ENCODE measurements at places on chromosomes 5 and 9.

DNA sequence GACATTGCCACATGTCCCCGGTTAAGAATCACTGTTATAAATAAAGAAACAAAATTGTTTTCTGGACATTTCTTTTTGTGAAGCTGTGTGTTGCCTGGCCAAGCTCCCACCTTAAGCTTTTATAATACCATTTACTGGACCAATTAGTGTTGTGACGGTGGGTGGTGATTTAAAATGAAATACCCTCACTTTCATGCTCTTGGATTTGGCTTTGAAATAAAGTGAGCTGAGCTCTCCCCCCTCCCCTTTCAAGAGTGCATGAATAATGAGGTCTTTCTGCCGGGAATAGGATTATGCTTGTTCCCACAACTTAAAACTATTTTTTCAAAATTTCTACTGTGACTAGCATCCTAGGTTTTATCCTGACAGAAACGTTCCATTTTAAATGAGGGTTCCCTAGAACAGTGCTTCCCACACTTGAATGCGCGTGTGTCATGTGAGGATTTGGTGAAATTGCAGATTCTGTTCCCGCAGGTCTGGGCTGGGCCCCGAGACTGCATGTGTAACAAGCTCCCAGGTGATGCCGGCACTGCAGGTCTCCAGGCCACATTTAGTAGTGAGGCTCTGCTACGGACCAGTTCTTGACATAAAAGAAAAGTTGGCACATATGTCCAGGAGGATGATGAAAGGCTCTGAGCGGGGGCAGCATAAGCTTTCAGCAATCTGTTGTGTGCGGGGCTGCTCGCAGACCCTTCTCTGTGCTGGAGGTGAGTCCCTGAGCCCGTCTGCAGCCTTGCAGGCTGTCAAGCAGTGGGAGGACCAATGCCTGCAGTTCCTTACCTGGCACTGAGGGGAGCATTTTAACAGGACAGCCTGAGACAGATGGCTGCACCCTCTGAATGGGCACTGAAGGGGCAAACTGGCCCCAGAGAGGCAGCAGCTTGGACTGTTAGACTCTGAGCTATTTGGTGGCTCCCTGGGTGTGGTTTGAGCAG is 24.4 kb downstream of the IQGAP2 start:
- no peak for DNase-seq

- no peak for DNase-seq
These were observed 145.7 kb downstream of the IRX1 start for GRCh38 chr5:3741374-3741770.

DNA sequence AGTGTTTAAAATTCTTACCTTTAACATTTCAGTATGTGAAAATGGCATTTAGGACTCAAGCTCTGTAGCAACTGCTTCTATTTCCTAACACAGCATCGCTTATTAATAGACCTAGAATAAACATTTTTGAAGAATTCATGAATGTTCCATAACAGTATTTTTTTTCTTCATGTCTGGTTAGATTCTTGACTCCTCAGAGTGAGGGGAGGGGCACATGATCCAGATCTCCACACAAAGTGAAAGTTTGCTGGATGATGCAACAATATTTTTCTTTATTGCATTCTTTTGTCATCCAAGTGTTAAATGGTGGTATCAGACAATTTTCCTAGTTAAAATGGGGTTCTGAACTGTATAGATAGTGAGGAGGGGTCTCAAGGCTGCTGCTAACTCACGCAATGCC is 130.8 kb upstream of the MAN2A1 start:
- no peak for DNase-seq

DNA sequence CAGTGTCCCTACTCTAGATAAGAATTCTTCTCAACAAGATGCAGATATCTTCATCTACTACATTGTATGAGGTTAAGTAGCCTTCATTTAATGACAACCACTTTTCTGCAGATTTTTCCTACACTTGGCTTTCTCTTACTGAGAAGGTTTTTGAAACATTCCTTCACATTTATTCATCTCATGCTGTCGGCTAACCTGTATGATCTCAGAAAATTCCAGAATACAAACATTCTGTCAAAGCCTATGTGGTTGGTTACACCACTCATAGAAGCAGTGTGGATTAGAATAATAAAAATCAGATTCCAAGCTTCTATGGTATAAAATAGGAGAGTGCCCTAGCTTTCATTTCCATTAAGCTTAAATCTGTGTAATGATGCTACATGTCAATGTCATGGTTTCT is 39.4 kb upstream of the ERCC6L2 start:
- DNase-seq, result no peak

- DNase-seq, result no peak
These were observed 24.2 kb downstream of the PPIC start for GRCh38 chr5:123012321-123012720.

DNA sequence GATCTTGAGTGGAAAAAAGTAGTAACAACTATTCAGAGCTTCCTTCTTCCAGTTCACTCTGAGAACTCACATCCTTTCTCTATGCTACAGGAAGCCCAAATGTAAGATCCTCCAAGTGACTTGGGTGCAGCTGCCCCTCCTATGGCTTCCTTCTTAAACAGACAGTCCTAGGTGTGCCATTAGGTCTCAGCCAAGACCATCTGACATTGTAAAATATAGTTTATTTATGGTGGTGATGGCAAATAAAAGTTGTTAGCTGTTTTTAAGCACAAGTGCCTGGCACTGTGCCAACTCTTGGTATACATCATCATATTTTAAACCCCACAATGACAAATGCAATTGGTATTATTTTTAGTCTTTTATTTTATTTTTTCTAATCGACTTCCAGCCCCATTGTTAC is 58.1 kb downstream of the TMEM252 start:
- DNase-seq, result no peak

DNA sequence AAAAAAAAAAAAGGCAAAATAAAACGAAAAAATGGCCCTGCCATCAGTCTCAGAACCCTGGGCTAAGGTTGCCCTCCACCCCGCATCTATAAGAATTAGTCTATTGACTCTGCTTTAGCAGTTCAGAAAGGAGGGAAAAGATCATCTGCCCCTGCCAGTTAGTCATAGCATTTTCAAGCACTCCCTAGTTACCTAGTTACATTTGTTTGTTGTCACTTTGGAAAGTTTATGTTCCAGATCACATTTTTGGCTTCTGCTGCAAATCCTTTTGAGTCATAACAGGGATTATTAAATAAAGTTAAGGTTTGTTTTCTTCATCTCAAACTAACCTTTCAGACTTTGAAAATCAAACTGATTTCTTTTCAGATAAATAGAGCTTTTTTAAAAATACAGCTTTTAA is 52.1 kb downstream of the AQP7 start:
- no peak for DNase-seq

- no peak for DNase-seq
These were observed 345.4 kb upstream of the MEF2C start for GRCh38 chr5:89228355-89228754.

- no peak for DNase-seq
These were observed 302.4 kb upstream of the FAM174A start for GRCh38 chr5:100232736-100233135.

GRCh38 chr5:10552183-10553143 is 11.4 kb upstream of the ANKRD33B start:
- no peak for DNase-seq

DNA sequence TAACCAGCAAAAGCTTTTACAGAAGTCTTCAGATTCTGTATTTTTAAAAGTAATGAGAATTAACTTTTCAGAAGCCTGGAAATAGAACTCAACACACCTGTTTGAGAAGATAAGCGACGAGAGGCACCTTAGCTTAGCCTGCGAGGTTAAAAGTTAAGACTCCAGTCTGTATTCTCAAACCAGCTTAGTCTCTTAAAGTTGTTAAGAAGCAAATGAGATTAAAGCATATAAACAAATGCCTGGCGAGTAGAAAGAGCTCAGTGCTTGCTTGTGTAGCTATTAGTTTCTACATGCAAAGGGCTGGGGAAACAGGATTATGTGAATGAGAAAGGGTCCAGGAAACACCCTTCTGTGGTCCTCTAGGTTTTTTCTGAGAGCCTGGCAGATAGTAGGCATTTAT is 51.7 kb downstream of the MTAP start:
- DNase-seq, result no peak

GRCh38 chr5:10307206-10308148 is at the start of gene CMBL:
Gene CMBL (minus strand): TSS chr5:10307902. CDS start chr5:10290762, 17,140 bp downstream.
- peak; percentile 79 for DNase-seq

DNA sequence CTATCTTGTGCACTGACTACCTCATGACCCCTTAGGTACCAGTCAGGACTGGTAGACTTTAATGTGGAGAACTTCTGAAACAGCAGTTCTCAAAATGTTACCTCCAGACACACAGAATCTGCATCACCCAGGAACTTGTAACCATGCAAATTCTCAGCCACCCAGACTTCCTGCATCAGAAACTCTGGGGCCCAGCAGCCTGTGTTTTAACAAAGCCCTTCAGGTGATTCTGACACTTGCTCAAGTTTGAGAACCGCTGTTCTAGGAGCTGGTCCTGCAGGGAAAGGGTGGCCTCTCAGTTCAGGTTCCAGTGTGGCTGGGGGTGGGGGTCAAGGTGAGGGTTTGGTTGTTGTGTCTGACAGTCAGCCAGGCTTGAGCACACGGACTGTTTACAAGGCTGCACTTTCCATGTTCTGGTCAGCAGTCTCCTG is 28.4 kb downstream of the ZFP62 start:
- no peak for DNase-seq

DNA sequence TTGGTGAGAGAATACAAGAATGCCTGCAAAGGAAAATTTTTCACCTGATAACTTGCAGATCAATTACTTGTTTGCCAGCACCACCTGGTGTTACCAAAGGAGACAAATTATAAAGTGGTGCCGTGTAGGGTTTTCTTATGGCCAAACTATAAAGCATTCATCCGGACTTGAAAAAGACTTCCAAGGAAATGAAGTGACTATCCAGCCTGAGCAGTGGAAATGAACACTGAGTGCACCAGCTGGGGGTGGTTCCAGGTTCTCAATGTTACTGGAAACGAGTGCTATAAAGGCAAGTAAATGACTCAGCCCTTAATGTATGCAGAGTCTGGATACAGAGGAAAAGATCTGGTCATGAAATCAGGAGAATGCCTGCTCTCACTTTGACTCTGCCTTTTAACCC is 113.1 kb downstream of the DNAH5 start:
- DNase-seq, result no peak

- no peak for DNase-seq
These were observed 18.9 kb downstream of the NREP start for GRCh38 chr5:111738118-111738517.

DNA sequence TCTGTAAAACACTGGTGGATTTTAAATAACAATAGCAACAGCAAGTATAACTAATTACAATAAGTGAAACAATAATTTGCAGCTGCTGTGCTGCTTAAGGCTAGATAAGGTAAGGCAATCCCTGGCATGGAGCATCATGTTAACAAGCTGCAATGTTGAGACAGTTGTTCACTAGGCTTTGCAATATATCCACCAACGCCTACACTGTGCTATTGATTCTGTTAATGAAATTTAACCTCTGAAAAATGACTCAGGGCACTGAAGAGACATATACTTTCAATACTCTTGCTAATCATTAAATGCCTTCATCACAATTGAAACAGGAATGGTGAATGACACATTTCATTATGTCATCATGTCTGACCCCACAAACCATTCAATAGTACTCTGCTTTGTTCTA is 255.0 kb downstream of the EFNA5 start:
- DNase-seq, result no peak

- DNase-seq, result no peak
These were observed 95.1 kb downstream of the MAP1B start for GRCh38 chr5:72202331-72202825.

DNA sequence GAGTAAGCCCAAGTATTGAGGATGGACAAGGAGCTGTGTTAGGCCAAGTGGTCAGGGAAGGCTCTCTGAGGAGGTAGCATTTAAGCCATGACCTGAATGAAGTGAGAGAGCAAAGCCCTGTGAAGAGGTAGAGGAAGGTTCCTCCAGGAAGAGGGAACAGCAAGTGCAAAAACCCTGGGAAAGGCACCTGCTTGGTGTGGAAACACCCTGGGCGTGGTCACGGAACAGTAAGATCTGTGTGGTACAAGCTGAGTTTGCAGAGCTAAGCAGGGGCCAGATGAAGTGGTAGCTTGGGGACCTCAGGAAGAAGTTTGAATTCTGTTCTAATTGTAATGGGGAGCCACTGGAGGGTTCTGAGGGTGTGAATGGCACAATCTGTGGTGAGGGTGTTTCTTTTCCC is 310.2 kb downstream of the ARHGAP26 start:
- DNase-seq, result no peak

GRCh38 chr9:8872802-8873201 is 1073.2 kb upstream of the DMAC1 start:
- DNase-seq, result no peak

- no peak for DNase-seq
These were observed 6.7 kb upstream of the OR1N2 start for GRCh38 chr9:122546196-122546595.

DNA sequence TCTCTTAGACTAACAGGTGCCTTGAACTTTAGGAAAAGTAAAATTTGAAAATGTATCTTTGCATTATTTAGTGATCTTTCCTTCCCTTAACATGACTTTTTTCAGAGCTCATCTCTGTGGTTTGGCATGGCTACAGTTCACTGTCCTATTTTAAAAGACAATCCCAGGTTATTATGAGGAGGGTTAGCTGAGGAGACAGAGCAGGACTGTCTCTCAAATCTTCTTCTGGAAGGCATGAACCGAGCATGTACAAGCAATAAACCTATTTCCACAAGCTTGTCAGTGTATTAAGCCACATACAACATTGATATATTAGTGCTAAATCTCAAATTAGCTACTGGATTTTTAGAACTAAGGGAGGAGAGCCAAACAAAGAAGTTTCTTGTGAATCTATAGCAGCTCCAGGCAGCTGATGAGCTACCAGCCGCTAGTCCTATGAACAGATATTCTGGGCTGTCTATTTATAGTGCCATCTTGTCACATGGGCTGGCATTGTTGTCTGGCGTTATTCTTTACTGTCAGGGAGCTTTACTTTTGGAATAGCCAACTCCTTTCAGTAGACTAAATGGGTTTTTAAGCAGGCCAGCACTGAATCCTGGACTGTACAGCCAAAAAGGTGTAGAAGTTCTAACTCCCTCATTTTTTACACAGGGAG is 171.2 kb upstream of the ACTBL2 start:
- DNase-seq, result no peak

- DNase-seq, result peak; percentile 92
These were observed 96.4 kb downstream of the DIRAS2 start for GRCh38 chr9:90546200-90546599.

GRCh38 chr5:54738118-54738972 is 220.8 kb downstream of the SNX18 start:
- no peak for DNase-seq

DNA sequence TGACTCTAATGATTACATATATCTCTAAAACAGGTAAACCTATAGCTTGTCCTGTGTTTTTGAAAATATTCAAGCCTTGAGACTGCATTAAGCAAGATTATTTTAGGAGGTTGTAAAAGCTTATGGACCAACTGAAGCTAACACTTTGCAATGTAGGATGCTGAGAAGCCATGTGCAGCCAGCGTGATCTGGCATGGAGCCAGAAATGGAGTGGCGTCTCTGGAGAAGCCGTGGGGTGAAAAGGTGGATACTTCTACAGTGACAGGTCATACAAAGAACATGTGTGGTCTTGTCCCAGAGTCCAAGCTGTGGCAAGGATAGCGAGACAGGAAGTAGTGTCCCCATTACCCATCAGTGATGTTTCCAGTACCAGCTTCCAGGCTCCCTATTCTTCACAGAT is 100.8 kb upstream of the CD180 start:
- DNase-seq, result peak; percentile 18

GRCh38 chr9:27571011-27571410 is 2.3 kb downstream of the C9orf72 start:
- no peak for DNase-seq

GRCh38 chr9:87874304-87874623 is 8.4 kb upstream of the SPATA31E1 start:
- DNase-seq, result peak; percentile 90
